Mesenchymal stem cell (in vitro differentiated cells and primary cell): ENCODE measurements at places on chromosomes 4 and X.
A peak's percentile ranks its signal among the peaks of the same experiment; 100 is the strongest.

DNA sequence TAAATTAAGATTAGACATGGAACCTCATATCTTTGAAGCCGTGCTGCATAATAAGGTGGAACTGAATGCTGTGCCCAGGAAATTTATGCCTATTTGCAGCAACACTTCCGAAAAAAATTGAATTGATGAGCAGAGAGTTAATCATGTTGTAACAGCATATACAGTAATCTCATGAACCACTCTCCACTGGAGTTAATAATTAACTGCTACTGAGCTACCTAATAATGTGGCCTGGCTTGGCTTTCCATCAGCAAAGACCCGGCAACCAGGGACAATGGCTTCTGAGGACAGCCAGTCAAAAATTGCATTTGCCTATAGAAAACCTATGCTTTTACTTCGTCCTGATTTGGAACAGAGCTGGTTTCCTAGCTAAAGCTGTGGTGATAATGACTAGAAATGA lies 63.8 kb upstream of the GATB start:
- DNase-seq: no peak

GRCh38 chr4:111775556-111776297 lies 369.5 kb upstream of the FAM241A start:
- peak; percentile 85 for DNase-seq

GRCh38 chrX:15942307-15942706 lies 87.7 kb upstream of the AP1S2 start:
- no peak for DNase-seq

DNA sequence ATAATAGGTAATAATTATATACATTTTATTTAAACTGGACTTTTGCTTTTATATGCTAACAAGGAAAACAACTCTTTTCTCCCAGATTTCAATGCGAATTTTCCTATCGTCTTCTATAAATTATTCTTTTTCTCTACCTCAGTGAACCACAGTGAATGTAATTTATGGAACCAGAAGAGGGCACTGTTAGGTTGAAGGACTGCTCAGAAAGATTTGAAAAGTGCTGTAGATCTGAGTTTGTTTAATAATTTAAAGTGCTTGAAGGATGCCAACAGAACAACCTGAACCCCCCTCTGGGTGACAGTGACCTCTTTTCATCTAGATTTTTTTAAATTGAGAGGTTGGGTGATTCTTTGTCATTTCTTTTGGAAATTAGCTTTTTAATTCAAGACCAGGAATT lies 54.9 kb downstream of the PHOX2B start:
- peak; percentile 42 for DNase-seq

- peak; percentile 15 for DNase-seq
These were observed 55.0 kb downstream of the SYTL5 start for GRCh38 chrX:38061335-38061734.

GRCh38 chrX:18146954-18147353 lies 73.7 kb downstream of the BEND2 start:
- no peak for DNase-seq

GRCh38 chr4:143386812-143387211 lies 50.1 kb downstream of the GAB1 start:
- DNase-seq: no peak

DNA sequence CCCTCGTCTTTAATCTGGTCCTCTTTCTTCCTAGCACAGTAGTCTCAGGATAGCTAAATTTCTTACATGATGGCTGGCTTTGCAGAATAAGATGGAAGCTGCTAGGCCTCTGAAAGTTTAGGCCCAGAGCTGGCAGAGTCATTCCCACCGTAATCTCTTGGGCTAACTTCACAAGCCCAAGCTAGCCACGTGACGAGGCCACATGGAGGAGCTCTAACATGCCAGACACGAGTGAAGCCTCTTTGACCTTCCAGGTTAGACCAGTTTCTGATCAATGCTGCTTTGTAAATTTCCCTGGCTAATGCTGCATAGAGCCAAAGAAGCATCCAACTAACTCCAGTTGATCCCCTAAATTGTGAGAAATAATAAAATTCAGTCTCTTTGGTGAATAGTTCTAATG lies 9.5 kb upstream of the CENPE start:
- DNase-seq: no peak

- peak; percentile 25 for DNase-seq
These were observed 70.7 kb upstream of the SLC4A4 start for GRCh38 chr4:71268166-71268565.

DNA sequence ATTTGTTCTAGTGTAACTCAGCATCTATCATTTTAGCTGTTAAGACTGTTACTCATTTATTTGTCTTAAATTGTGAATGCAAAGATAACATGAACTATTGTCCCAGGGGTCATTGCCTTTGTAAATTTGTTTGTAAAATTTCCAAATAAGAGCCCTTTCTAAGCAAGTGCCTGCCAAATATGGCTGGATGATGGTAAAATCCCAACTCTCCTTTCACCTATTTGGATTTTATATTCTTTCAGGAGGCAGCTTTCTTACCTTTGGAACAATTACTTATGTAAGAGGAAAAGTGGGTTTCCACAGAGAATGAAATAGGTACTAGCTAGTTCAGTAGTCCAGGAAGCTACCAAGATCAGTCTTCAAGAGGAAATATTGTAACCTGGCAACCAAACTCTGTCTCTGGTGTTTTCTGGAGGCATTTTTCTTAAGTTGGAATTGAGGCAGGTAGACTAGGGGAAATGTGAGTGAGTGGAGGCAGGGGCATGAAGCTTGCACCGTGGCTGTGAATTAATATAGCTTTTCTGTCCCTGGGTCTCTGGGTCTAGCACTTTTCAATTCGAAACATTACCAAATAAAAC lies 363.0 kb upstream of the ZCCHC13 start:
- DNase-seq: no peak

DNA sequence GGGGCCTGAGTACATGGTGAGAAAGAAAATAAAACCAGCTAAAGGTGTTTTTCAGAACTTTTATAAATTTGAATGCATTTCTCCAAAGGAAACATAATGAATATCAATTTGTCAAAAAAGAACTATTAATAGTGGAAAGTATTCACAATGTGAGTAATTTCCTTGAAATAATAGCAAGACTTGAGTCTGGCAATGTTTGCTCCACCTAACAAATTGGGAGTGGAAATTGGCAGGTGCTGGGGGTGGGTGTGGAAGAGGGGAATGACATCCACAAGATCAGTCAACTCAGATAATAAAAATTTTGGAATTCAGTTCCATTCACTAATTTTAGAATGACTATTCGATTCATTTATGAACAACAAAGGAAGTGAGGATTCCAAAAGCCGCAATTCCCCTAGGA lies 884.8 kb upstream of the SLIT2 start:
- DNase-seq: no peak

DNA sequence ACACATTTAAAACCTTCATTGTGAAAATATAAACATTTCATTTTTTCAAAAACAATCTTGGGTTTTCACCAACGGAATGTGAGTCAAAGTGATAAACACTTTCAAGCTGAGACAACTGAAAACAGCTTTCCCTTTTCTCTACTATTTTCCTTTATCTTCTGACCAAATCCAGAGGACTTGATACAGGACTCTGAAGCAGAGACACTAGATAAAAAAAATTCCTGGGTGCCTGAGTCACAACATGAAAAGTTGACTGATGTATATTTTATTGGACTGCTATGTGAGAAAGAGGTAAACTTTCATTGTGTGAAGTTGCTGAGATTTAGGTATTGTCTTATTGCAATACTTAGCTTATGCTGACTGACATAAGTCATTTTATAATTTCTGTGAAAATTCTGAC lies 411.2 kb downstream of the SPOCK3 start:
- DNase-seq: no peak

GRCh38 chr4:23972187-23972586 lies 82.3 kb upstream of the PPARGC1A start:
- DNase-seq: no peak

- DNase-seq: peak; percentile 57
These were observed 662 bp downstream of the APBB2 start for GRCh38 chr4:41213625-41214135.

DNA sequence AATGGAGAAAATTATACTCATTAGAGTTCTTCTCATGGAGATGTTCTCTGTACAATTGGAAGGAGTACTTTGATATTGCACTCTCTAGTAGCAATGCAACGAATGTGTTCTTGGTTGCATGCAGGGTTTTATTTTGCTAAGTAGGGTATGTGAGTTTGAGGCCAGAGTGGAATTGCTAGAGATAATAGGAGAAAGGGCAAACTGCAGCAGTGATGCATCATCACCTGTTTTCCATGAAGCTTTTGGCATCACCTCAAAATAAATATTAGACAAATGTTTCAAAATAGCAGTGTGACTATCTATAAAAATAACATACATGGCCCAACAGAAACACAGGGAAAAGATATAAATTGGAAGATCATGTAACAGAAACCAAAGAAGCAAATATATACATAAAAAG lies 93.3 kb downstream of the TIGD2 start:
- no peak for DNase-seq
